ENCODE measurements at places on chromosomes 3 and 15.

- DNase-seq, result no peak
Measured at GRCh38 chr15:57595011-57595866, 3.5 kb downstream of the MYZAP start.

GRCh38 chr15:88993662-88994061 lies 80.5 kb upstream of the MFGE8 start:
- DNase-seq, result no peak

DNA sequence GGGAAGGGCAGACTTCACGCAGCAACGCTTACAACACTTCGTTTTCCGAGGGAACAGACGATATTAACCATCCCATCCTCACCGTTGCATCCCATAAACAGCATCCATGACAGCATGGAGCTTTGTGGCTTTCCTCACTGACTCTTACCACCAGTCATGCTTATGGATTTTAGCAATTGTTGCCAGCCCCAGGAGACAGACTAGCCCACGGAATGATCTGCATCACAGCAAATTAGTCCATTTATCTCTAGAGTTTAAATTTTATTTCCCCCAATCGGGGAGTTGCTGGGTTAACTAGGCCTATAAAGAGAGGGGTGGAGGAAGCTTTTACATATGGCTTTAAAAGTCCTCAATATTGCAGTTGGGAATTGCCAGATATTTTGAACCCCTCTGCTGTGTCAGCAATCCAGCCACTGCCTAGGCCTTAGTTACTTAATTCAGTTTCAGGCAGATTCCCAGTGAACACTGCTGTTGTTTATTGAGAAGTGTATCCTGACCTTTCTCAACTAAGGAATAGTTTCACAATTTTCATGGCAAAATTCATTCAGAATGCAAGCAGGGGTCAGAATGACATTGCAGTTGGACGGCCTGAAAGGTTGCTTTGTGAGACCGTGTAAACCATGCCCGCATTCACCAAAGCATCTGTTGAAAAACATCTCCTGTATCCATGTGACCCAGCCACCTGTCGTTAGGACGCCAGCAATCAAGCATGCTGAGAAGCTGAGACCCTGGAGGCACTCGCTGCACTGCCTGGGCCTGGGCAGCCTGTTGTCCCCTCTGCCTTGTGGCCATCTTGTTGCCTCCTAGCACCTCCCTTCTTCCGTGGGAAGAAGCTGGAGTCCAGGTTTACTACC lies 397.4 kb upstream of the TPM1 start:
- DNase-seq, result no peak

GRCh38 chr15:78617516-78617915 lies 3.3 kb downstream of the CHRNA3 start:
- no peak for DNase-seq

- DNase-seq, result no peak
Measured at GRCh38 chr3:61194892-61195538, 56.2 kb downstream of the FHIT start.

- DNase-seq, result no peak
Measured at GRCh38 chr15:55327387-55327786, 8.4 kb downstream of the PIGB start.

DNA sequence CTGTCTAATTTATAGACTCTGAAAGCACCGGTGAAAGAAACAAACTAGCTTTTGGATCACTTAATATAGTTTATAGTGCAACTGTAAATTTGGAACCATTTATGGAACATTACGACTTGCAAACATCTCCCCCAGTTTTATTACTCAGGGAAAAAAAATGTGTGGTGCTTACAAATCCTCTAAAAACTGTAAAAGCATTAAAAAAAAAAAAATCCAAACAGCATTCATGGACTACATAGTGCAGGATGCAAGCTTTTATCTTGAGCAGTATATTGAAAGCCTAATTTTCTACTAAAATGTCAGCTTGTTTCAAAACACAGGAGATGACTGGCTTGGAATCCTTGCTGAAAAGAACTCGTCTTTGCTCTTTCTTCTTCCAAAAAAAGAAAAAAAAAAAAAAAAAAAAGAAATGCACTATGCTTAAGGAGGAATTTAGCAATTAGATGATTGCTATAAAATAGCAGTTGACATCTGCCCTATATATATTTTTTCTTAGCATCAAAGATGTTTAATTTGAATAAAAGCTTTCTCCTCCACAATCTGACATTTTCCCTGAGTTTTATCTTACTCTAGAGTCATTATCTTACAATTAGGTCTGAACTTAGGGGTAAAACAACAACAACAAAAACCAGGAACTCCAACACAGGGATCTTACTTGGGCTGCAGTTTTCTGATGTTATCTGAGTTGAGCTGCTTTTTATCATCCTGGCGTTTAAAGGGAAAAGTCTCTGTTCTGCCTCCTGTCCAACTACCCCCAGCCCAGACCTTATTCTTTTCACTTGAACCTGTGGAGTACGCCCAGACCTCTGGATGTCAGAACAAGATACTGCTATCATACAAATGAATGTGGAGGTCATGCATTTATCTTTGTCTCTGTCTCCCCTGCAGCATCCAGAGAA lies 62.6 kb upstream of the PDZRN3 start:
- no peak for DNase-seq

GRCh38 chr3:151011427-151011826 lies 38.9 kb upstream of the CLRN1 start:
- no peak for DNase-seq

DNA sequence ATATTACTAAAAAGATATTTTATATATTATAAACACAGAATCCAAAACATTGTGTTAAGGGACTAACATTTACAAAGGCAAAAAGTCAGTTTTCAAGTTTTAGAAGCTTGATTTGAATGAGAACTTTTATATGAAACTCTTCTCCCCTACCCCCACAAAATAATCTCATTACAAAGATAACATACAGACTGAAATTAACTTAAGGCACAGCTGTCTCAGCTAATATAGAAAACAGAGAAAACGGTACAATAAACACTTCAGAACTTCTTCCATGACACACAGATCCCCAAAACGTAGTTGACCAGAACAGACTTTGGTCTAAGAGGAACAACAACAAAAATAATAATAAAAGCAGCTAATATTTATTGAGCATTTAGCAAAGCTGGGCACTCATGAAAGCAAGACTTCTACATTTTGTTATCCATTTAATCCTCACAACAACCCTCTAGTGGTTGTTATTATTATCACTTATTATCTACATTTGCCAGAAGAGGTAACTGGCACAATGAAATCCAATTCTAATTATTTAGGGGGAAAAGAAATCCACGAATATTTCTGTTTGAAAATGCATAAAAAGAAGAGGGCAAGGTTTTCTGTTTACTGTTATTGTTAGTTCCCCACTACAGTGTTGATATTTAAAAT lies 68.1 kb downstream of the PFN2 start:
- peak; percentile 16 for DNase-seq

GRCh38 chr3:161405836-161406235 lies 34.5 kb upstream of the SPTSSB start:
- no peak for DNase-seq

- peak; percentile 3 for DNase-seq
Measured at GRCh38 chr3:73624017-73624820, 522 bp downstream of the PDZRN3 start.

DNA sequence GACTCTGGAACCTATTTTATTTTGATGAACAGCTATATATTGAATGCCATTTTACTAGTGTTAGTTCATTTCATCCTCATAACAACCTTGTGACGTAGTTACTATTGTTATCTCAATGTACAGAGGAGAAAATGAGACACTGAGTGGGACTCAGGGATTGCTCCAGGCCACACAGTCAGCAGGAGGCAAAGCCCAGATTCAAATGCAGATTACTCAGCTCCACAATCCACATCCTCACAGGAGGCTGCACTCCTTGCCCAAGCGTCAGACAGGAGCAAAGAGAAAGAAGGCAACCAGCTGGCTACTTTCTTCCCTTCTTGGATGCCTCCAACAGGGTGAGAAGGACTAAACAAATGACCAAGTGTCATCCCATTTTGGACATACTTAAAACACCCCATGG lies 92.0 kb upstream of the CCDC54 start:
- DNase-seq, result no peak

DNA sequence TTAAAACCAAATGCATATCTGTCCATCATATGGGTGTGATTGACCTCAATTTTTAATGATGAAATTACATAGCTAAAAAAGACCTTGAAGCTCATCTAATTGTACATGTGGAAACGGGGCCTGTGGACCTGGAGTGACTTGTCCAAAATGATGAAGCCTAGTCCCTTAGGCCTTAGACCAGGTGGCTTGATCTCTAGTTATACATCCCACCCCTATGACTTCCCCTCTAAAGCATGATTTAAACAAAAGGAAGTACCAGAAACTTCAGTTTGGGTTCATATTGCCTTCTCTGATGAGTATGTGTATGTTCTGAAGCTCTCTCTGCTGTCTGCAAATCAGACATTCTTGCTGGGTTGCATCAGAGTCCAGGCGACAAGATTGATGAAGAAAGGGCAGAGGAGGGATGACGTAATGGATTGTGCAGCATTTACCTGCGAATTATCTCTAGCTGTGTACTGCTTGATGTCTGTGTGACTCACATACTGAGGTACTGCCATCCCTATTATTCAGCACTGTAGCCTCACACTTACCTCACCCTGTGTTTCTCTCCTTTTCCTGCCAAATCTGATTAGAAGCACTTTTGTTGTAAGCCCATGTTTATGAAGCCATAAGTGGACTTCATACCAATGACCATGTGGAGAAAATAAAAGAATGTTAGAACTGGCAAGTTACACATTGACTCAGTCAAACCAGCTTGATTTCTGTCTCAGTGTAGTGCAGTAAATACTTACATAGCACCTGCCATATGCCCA lies 111.5 kb downstream of the FILIP1L start:
- no peak for DNase-seq

DNA sequence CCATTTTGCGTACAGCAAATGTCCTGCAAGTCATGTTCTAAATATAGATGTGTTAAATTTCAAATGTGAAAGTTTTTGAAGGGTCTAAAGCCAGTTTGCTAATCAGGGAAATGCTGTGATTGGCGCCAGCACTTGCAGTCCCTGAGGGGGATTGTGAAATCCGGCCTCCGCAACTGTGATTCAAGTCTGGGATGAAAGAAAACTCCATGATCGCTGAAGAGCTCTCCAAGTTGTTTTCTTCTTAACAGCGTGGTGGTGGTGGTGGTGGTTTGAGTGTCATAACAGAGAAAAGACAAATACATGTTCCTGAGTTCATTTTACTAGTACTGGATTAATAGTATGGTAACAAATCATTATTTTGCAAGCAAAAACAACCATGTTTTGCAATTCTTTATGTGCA lies 51.8 kb downstream of the MITF start:
- DNase-seq, result peak; percentile 51

DNA sequence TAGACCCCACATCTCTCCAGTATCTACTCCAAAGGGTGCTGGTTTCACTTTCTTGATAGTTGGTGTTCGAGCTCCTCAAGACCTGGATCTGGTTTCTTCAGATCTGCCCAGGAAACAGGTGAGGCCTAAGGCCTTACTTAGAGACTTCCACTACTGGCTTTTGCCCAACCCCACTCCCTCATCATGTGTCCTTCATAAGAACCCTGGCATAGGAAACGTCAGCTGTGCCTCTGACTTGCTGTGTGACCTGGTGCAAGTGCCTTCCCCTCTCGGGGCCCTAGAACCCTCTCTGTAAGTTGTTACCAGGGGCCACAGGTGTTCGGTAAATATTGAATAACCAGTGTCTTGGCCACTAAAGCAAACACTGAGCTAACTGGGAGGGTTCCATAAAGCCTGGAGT lies 3.9 kb downstream of the OXTR start:
- DNase-seq, result no peak
